ENCODE measurements at places on chromosomes 1 and 21.
A peak's percentile ranks its signal among the peaks of the same experiment; 100 is the strongest.

- peak; percentile 83 for DNase-seq
These were observed 154.2 kb downstream of the EIF4G3 start for GRCh38 chr1:21022279-21023040.

DNA sequence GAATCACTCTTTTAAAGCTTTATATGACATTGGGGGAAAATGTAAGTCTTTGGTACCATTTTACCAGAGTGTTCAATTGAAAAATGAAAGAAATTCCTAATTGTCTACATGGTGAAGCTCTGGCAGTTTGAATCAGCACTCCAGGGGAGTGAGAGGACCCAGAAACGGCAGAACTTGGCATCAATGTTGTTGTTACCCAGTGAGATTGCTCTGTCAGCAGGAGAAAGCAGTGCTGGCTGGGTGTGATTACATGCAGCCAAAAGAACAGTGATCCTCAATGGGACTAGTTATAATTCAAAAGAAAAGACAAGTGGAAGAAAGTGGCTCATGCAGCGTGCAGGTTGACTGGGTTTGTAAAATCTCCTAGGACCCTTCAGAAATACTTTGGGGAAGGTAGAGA lies 206.4 kb downstream of the PTPRC start:
- no peak for DNase-seq

- peak; percentile 55 for DNase-seq
These were observed 4.6 kb downstream of the AGTRAP start for GRCh38 chr1:11740258-11741192.

- DNase-seq = no peak
These were observed 12.6 kb downstream of the C1orf115 start for GRCh38 chr1:220702733-220703270.

- peak; percentile 44 for DNase-seq
These were observed 159.3 kb downstream of the TSEN15 start for GRCh38 chr1:184210862-184211261.

GRCh38 chr1:151553659-151554058 lies 13.6 kb downstream of the TUFT1 start:
- DNase-seq = no peak

GRCh38 chr1:156811168-156811567 lies 5.5 kb downstream of the SH2D2A start:
- DNase-seq = no peak

GRCh38 chr1:167520711-167521206 lies 2.4 kb upstream of the CD247 start:
- DNase-seq = no peak

DNA sequence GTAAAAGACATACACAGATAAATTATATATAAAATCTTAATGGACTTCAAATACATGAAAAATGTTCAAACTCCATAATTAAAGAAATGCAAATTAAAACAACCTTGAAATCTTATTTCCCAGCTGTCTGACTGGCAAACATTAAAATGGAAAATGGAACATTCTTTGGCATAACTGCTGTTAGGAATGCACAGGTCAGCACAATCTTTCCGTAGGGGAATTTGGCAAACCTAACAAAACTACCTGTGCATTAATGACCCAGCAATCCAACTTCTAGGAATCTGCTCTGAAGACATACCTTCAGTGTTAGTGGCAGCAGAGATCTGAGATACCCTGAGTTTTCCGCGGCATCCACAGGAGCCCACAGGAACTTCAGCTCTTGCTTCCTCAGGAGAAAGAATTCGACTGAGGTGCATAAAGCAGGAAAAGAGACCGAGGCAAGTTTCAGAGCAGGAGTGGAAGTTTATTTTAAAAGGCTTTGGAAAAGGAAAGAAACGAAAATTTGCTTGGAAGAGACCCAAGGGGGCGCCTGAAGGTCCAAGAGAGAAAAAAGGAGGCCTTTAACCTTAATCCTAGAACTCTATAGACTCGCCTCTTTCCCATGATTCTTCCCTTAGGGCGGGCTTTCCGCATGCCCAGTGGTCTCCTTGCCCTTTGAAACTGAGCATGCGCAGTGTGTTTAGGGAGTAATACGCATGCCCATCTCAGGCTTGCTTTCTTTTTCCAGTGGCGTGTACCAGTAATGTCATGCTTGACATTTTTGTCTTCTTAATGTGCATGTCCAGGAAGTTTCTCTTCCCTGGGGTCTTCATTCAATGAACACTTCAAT lies 24.8 kb downstream of the LYPD8 start:
- no peak for DNase-seq

GRCh38 chr1:223226271-223226670 lies 83.2 kb upstream of the TLR5 start:
- no peak for DNase-seq

DNA sequence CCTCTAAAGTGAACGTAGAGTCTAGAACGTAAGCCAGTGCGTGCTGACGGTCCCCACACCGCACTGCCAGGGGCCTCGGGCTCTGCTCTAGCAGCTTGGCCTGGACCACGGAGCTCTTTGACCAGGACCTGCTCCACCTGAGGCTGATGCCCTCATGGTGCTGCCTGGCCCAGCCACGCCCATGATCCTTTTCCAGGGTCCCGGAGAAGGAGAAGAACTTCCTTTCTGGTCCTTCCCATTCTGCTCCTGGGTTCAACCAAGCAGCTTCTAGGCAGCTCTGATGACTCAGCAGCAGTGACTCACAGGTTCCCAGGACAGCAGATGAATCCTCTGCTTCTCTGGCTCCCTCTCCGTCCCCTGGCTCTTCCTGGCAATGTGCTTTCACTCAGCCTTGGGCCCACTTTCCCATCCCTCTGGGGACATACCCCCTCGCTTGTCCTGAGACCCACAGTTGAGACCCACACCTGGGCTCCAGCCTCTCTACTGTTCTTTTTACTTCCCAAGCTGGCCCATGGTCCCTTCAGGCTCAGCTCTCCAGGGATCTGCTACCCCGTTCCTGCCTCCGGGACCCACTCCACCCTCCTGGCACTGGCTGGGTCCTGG lies 246.3 kb upstream of the RAB4A start:
- DNase-seq = no peak

DNA sequence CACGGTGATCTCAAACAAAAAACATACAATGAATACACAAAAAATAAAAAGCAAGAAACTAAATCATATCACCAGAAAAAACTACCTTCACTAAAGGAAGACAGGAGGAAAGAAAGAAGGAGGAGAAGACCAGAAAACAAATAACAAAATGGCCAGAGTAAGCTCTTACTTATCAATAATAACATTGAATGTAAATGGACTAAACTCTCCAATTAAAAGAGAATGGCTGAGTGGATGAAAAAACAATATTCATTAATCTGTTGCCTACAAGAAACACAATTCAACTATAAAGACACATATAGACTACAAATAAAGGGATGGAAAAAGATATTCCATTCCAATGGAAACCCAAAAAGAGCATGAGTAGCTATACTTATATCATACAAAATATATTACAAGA lies 27.2 kb downstream of the LRIF1 start:
- no peak for DNase-seq

- DNase-seq = no peak
These were observed 166.5 kb upstream of the CD34 start for GRCh38 chr1:208077232-208078075.

DNA sequence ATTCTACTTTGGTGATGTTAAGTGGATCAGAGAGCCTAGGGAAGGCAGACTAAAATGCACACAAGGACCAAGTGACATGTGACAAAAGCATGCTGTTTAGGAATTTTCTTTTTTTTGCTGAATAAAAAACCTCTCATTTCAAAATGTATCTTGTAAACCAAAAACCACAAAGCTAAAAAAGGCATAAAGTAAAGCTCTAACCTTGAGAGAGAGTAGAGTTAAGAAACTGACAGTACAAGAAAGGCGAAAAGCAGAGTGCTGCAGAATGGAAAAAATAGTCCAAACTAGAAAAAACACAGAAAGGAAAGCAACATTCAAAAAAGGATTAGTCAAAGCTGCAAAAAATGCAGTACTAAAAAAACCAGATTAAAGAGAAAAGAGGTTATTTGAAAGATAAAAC lies 76.5 kb downstream of the EPS15 start:
- no peak for DNase-seq

- peak; percentile 62 for DNase-seq
These were observed 836 bp downstream of the CDC7 start for GRCh38 chr1:91501523-91501851.

DNA sequence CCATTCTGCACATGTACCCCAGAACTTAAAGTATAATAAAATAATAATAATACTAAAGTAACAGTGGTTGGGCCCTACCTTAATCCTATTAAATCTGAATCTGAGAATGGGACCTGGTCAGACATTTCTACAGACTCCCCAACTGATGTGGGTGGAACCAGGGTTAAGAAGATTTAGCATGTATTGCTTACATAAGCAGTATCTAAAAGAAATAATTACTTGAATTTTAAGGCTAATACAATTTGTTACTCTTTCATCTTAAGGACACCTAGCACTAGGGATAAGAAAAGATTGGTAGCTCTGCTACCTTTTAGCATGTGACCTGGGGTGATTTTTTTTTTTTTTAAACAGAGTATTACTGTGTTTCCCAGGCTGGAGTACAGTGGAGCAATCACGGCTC lies 79.4 kb downstream of the IVNS1ABP start:
- DNase-seq = no peak

DNA sequence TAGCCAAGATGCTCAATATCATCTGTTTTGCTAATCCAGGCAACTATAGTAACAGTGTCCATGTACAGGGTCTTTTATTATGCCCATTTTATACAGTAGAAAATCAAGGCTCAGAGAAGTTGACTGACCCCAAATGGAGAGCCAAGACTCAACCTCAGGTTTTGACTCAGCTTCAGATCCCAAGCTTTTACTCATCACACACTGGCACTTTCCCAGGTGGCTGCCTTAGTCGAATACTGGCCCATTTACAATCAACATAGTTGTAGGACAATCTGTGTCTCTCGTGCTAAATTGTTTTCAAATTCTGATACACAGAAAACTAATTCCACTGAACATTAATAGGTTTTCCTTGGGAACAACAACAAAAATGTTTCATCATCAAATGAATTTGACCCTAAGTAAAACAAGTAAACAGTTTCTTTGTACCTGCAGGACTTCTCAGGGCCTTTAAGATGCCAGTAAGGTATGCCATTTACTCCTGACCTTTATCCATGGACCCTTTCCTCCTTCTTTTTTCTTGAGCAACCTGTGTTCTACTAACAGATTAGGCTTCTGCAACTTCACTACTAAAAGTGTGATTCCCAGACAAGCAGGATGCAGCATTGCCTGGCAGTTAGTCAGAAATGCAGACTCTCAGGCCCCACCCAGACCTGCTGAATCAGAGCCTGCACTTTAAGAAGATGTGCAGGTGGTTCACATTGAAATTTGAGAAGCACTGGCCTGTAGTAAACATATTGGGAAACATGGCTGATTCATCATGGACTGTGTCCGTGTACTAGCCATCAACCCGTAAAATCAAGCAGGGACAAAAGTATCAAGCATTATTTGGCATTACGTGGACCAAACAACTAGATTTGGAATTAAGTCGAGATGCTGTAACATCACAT lies 128.8 kb downstream of the RRAGC start:
- DNase-seq = no peak

DNA sequence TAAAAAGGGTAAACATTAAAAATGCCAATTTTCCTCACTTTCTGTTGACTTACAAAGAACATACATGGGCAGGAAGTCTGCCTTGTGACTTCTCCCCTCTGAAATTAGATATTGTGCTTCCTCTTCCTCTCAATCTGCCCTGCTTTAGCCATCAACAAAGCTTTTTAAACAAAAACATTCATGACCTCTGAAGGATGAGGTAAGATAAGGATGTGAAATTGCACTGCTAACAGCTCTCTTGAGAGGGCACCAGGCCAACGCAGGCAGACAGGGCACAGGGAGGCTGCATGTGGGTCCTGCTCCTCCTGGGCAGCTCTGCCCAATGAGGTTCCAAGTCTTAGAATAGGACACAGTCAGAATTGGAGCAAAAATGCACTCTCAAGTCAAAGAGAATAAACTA lies 62.1 kb downstream of the DEGS1 start:
- DNase-seq = peak; percentile 47

GRCh38 chr1:223621312-223621734 lies 44.2 kb downstream of the CAPN8 start:
- DNase-seq = peak; percentile 66

DNA sequence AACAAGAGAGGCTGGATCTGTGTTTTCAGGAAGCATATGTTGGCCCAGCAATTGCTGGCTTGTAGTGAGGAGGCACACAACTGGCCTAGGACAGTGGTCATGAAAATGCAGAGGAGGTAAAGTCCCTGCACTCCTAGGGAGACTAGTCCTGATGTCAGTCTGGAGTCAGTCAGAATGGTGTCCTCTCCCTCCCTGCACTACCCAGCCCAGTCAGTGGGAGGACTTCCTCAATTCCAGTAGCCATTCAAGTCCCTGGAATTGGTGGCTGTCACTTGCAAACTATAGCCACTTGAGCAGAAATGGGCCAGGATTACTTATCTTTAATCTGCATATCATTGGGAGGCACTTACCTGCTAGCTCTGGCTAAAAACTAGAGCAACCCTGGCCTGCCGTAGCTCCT lies 18.6 kb downstream of the NDUFS5 start:
- no peak for DNase-seq

DNA sequence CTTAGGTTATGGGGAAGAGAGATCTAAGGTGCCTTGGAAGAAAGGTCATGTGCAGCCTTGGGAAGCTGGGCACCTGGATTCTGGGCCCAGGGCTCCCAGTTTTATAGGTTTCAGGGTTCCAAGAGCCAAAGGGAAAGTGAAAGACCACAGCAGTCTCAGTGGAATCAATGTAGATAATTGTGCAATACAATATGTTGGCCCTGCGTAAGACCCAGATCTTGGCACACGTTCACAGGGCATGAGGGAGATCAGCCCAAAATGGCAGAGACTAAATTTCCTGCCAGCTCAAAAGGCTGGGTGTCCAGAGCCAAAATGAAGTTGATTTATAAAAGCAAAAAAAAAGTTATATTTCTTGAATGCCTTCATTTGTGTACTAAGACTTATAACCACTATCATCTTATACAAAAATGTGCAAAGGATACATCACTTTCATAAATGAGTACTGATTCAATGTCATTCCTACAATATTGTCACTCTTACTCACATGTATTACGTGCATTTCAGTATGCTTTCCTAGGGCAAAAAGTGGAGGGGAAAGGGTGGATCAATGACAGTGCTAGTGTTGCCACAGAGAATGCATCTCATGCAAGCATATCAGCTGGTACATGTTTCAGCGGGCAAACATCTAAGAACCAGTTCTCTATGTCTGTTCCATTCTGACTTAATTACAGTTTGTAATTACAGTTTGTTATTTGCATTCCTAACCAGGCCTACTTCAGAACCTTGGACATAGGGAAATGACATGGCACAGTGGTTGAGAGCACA lies 22.5 kb upstream of the NPL start:
- DNase-seq = no peak

DNA sequence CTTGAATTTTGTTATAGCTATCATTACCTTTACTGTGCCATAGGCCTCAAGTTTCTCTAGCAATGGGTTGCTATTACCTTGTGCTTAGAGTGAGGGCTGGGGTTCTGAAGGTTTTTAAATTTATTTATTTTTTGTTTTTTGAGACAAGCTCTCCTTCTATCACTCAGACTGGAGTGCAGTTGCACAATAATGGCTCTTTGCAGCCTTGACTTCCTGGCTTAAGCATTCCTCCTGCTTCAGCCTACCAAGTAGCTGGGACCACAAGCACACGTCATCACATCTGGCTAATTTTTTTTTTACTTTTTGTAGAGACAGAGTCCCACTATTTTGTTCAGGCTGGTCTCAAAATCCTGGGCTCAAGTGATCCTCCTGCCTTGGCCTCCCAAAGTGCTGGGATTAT lies 41.5 kb downstream of the SNX27 start:
- no peak for DNase-seq
